ENCODE measurements at places on chromosomes 2 and 18. TPM values are rescaled to one million over a fixed set of nuclear protein-coding genes. Genes with fewer than 3 reads are reported as not detected.

Gene HOXD12
- total RNA-seq, result not detected

Gene ATP6V1B1
- total RNA-seq, result not detected

Gene TRPM8
- total RNA-seq, result not detected

GRCh38 chr2:201793631-201794030 lies 12.7 kb upstream of the CDK15 start:
- DNase-seq, result no peak

DNA sequence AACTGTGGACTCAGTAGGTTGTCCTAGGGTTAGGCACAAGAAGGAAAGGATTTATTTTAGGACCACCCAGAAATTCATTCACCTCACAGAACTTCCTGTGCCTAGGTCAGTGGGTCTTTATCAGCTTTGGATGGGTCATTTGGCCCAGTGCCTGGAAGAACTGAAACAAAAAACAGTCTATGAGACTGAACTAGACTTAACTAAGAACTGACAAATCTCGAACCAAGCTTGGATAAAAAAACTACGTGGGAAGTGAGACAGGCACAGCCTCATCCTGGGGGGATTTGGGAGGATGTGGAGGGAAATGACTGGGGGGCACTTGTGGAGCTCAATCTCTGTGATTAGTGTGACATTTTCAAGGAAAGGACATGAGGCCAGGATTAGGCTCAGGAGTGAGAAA lies 2.3 kb upstream of the OST4 start:
- DNase-seq, result no peak

DNA sequence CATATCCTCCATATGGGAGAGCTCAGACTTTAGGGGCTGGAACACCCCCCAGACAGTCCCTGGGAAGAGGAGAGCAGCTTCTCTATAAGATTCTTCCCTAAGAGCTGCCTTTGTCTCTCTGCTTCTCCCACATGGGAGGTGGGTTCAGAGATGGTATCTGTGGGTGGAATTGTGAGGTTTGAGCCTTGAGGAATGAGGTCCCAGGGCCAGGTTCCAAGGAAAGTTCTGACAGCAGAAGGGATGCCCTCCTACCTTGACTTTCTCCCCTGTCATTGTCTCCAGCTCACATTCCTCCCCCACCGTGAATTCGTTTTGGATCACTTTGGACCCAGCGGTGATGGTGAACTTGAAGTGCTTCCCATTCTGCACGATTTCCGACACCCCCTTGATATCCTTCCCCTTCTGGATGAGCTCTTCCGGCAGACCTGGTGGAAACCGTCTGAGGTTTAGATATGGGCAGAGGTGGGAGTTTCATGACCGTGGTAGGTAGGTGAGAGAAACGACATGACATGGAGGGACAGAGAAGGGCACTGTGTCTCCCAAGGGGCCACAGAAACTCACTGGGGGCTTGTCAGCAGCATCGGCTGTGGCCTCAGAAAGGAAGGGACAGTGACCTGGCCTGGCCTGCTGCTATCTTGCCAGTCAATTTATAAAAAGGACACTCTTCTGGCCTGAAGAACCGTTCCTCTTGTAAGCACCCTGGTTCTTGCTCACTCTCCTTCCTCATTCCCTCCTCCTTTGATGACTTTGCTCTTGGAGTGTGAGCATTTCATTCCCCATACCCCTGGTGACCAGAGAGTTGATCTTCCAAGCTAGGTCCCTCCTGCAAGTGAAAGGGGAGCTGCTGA lies 1.7 kb downstream of the FABP1 start:
- no peak for DNase-seq

DNA sequence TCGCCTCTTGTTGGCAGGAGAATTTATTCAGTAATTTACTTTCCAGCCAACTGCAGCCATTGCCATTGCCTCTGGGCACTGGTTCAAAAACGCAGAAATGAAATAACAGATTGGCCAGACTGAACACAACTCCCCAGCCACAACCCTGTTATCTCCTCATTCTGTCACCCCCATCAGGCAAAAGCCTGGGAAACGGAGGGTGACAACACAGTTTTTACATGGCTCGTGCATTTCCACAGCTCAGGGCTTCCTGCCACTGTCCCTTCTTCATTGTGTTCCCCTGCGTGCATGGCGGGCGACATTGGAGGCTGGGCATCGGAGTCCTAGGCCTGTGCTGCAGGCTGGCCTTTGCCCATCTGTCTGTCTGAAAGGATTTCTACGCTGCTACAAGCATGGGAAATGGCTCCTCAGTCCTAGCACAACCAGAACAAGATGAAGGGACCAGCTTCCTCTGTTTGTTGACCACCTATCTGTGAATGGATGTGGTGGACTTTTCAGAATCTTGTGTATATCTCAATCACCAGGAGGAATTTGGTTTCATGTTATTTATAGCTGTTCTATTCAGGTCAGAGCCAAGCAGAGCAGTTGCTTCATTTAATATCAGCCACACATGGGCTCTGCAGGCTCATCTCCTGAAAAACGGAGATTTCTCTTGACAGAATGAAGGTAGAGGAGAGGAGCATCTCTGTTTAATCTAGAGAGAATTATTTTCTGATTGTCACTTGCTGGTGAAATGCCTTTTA lies 107.0 kb downstream of the MGAT5 start:
- DNase-seq, result no peak

All from T-helper 17 cell (primary cell).